ENCODE measurements at places on chromosomes 4 and X. TPM values are rescaled to one million over a fixed set of nuclear protein-coding genes. Genes with fewer than 3 reads are reported as not detected.

The ARHGAP36 gene
- not detected for total RNA-seq

GRCh38 chrX:147072747-147073146, 258.2 kb upstream of the CXorf51A start:
- no peak for DNase-seq
- H3K36me3 ChIP-seq: no peaks in the 10 kb centered on the region

The HPSE gene
- 30.4 TPM for total RNA-seq

The FAM47E gene
- total RNA-seq: not detected

GRCh38 chr4:149886786-149887490, 71.3 kb upstream of the IQCM start:
- H3K36me3 ChIP-seq: no peaks in the 10 kb centered on the region
- no peaks in the 10 kb centered on the region for H3K4me1 ChIP-seq
- no peak for DNase-seq
- H3K27me3 ChIP-seq: no peaks in the 10 kb centered on the region

- no peaks in the 10 kb centered on the region for H3K4me1 ChIP-seq
- no peaks in the 10 kb centered on the region for H3K36me3 ChIP-seq
- H3K27ac ChIP-seq: no peak overlapping the region
- H3K27me3 ChIP-seq: no peaks in the 10 kb centered on the region
- H3K4me3 ChIP-seq: no peak overlapping the region
Measured at GRCh38 chr4:7213807-7214206, 21.5 kb downstream of the SORCS2 start.

The TSPAN6 gene
- total RNA-seq: not detected

DNA sequence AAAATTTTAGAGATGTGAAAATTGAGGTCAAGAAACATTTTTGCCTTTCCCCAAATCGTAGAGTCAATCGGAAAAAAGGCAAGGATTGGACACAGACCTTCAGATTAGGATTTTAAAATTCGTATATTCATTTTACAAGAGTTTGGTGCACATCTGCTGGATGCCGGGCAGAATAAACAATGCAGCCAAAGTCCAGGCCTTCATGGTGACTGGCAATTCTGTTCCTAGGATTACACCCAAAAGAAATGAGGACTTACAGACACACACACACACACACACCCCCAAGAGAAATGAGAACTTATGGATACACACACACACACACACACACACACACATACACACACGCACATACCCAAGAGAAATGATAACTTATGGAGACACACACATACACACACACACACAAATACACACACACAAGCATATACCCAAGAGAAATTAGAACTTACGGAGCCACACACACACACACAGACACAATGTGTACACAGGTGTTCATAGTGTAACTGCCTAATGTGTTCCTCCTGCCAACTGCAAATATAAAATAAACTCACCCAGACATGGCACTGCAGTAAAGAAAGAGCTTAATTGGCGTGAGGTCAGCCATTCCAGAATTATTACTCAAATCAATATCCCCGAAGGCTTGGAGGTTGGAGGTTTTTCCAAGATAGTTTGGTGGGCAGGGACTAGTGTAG, 165.7 kb upstream of the STS start:
- DNase-seq: no peak
- H3K4me1 ChIP-seq: no peaks in the 10 kb centered on the region
- no peak overlapping the region for H3K27ac ChIP-seq
- H3K27me3 ChIP-seq: no peaks in the 10 kb centered on the region
- H3K36me3 ChIP-seq: no peaks in the 10 kb centered on the region
- H3K4me3 ChIP-seq: no peak overlapping the region

The APLN gene
- 0.15 TPM for total RNA-seq

DNA sequence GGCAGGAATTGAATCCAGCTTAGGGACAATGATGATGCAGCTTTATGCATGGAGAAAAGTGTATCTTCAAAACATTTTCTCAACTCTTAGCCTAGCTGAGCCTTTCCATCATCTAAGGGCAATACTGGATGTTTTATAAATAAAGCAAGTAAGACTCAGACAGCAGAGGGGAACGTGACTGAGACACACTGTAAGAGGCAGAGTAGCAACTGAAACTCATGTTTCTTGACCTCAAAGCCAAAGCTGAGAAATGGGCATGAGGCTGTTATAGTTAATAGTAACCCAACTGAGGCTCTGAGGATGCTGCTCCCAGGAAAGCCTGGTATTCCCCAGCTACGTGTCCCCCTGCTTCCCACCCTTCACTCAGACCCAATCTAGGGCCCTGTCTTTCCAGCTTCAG, 44.6 kb downstream of the ARHGEF9 start:
- H3K27me3 ChIP-seq: no peaks in the 10 kb centered on the region
- H3K36me3 ChIP-seq: peaks cover 27% of the 10 kb centered on the region
- no peak overlapping the region for H3K27ac ChIP-seq
- H3K4me3 ChIP-seq: no peak overlapping the region
- DNase-seq: no peak
- H3K4me1 ChIP-seq: peaks cover 73% of the 10 kb centered on the region

GRCh38 chr4:104615496-104615895, 120.8 kb upstream of the CXXC4 start:
- no peak overlapping the region for H3K4me3 ChIP-seq
- H3K36me3 ChIP-seq: no peaks in the 10 kb centered on the region
- no peaks in the 10 kb centered on the region for H3K27me3 ChIP-seq
- no peaks in the 10 kb centered on the region for H3K4me1 ChIP-seq
- H3K27ac ChIP-seq: no peak overlapping the region

The MCF2 gene
- 0.40 TPM for total RNA-seq

The FTSJ1 gene
- total RNA-seq: 57.6 TPM

DNA sequence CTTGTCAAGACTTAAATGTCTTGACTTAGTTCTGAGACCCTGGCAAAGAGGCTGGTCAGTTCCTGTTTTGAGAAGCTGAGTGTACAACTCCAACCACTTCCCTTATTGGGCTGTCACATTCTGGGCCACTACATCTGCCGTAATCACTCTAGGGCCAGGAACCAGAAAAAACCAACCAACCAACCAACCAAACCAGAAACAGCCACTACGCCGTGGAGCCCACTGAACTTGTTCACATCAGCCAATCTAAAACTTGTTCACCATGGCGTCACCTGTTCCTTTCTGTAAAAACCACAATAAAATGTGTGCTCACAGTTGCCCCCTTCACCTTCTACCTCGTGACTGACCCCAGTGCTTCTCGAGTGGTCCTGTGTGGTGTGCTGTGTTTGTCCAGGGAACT, 107.3 kb downstream of the JADE1 start:
- H3K4me1 ChIP-seq: peaks cover 36% of the 10 kb centered on the region
- H3K27me3 ChIP-seq: no peaks in the 10 kb centered on the region
- no peak overlapping the region for H3K27ac ChIP-seq
- no peak for DNase-seq
- H3K36me3 ChIP-seq: peaks cover 40% of the 10 kb centered on the region
- H3K4me3 ChIP-seq: no peak overlapping the region

DNA sequence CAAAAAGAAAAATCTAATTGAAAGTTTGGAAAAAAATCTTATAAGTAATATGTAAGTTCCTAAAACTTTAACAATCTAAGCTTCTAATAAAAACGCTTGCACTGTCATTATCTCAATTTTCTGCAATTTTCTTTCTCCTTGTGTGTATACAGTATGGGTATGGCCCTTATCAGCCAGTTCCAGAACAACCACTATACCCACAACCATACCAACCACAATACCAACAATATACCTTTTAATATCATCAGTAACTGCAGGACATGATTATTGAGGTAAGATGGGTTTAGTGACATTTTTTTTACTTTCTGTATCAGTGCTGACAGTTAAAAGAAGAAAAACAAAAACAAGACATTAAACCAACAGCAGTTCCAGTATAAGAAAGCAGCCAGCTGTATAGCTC, 4.9 kb downstream of the STATH start:
- H3K36me3 ChIP-seq: no peaks in the 10 kb centered on the region
- H3K4me3 ChIP-seq: no peak overlapping the region
- peaks cover 4% of the 10 kb centered on the region for H3K4me1 ChIP-seq
- H3K27me3 ChIP-seq: no peaks in the 10 kb centered on the region

DNA sequence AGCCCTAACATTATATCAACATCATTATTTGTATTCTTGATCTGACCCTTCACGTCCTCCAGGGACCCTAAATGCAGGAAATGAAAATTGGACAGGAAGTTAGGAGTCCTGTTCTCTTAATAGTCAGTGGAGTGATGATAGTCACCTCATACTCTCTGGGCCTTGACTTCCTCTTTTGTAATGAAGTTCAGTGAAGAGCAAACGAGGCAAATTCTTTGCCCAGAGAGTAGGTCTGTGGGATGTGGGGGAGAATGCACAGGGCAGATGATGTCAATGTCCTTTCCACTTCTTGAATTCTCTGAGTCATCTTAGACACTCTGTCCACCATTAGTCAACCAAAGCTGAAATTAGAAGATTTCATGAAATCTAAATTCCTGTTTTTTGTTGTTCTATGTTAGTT, 17.1 kb upstream of the GPRIN3 start:
- H3K27ac ChIP-seq: peak overlapping the region; percentile 0
- H3K4me1 ChIP-seq: peaks cover 20% of the 10 kb centered on the region
- DNase-seq: no peak
- H3K36me3 ChIP-seq: peaks cover 4% of the 10 kb centered on the region

The METTL14 gene
- 46.2 TPM for total RNA-seq

The SRPK3 gene
- not detected for total RNA-seq

DNA sequence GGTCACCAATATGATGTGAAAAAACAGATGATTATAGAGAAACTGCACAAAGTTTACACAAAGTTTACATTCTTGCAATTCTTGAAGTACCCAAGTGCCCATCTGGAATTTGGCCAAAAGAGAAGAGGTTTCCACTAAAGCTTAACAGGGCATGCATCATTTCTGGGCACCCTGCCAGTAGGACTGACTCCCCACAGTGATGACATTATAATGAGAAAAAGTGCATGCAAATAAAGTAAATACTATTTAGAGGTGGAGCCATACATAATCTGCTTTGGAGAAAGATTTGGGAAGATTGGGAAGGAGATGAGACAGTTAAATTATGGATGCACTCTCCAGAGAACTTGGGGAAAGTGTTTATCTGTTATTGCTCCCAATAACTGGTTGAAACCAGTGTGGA, 93.7 kb upstream of the TRPC3 start:
- H3K27ac ChIP-seq: no peak overlapping the region
- H3K27me3 ChIP-seq: peaks cover 6% of the 10 kb centered on the region
- H3K36me3 ChIP-seq: no peaks in the 10 kb centered on the region
- H3K4me1 ChIP-seq: no peaks in the 10 kb centered on the region

The IL1RAPL1 gene
- not detected for total RNA-seq

The HTRA3 gene
- not detected for total RNA-seq

DNA sequence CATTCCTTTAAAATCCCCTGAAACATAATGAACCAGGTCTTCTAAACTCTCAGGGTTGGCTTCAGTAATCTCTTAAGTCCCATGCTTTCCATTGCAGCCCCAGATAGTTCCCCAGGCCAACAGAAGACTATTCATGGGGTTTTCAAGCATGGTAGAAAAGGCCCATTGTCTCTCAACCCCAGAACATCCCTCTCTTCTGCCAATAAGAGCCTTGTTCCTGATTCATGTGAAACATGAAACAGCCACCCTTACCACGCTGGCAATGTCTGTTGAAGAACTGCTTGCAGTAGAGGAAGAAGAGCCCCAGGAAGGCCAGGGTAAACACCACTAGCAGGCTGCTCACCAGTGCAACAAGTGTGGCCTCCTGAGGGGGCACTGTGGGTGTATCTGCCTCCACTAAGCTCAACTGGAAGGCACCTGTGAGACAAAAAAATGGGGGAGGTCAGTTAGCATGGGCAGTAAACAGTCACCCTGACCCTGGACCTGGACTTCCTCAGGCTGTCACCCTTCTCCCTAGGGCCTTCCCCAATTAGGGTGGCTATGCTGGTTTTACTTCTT, 36.4 kb downstream of the EDA2R start:
- H3K36me3 ChIP-seq: peaks cover 4% of the 10 kb centered on the region
- DNase-seq: no peak
- no peak overlapping the region for H3K4me3 ChIP-seq
- no peaks in the 10 kb centered on the region for H3K27me3 ChIP-seq
- H3K4me1 ChIP-seq: peaks cover under 1% of the 10 kb centered on the region

GRCh38 chr4:31045151-31045550, 325.0 kb downstream of the PCDH7 start:
- no peak for DNase-seq
- no peaks in the 10 kb centered on the region for H3K36me3 ChIP-seq
- no peak overlapping the region for H3K27ac ChIP-seq
- H3K27me3 ChIP-seq: no peaks in the 10 kb centered on the region

The GC gene
- total RNA-seq: not detected

- no peaks in the 10 kb centered on the region for H3K36me3 ChIP-seq
- peak; percentile 36 for DNase-seq
- peaks cover 49% of the 10 kb centered on the region for H3K27me3 ChIP-seq
- H3K4me1 ChIP-seq: peaks cover 16% of the 10 kb centered on the region
- H3K4me3 ChIP-seq: peak overlapping the region; percentile 73
Measured at GRCh38 chrX:46912603-46913491, 626 bp downstream of the JADE3 start.

GRCh38 chrX:119374736-119375135, 24.4 kb upstream of the SLC25A43 start:
- no peak overlapping the region for H3K4me3 ChIP-seq
- H3K27ac ChIP-seq: no peak overlapping the region
- H3K4me1 ChIP-seq: no peaks in the 10 kb centered on the region
- H3K36me3 ChIP-seq: no peaks in the 10 kb centered on the region
- H3K27me3 ChIP-seq: no peaks in the 10 kb centered on the region

DNA sequence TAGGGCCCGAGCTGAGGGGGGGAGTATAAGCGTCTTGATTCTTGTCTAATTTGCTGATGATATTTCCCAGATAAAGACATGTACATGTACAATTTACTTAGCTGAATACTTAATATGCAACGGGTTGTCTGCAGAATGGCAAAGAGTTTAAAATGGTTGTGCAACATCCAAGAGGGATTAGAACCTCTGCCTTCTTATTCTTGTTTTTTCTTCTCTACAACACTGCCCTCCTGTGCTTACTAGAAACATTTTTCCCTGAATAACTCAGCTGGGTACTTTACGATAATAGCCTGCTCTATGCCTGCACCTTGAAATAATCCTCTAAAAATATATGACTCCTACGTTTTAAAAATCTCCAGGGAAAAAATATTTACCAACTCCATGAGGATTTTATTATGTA, 41.8 kb downstream of the INTS12 start:
- no peak for DNase-seq
- H3K27me3 ChIP-seq: peaks cover 9% of the 10 kb centered on the region
- H3K4me1 ChIP-seq: no peaks in the 10 kb centered on the region
- H3K4me3 ChIP-seq: no peak overlapping the region

- no peak for DNase-seq
- no peaks in the 10 kb centered on the region for H3K4me1 ChIP-seq
- H3K4me3 ChIP-seq: no peak overlapping the region
- H3K36me3 ChIP-seq: no peaks in the 10 kb centered on the region
Measured at GRCh38 chrX:78712336-78712735, 35.2 kb upstream of the LPAR4 start.

- H3K27me3 ChIP-seq: no peaks in the 10 kb centered on the region
- H3K4me3 ChIP-seq: no peak overlapping the region
- no peaks in the 10 kb centered on the region for H3K4me1 ChIP-seq
Measured at GRCh38 chr4:186666750-186667149, 56.9 kb downstream of the FAT1 start.

The XG gene
- total RNA-seq: not detected

- H3K27ac ChIP-seq: no peak overlapping the region
- H3K4me3 ChIP-seq: no peak overlapping the region
- no peak for DNase-seq
- H3K36me3 ChIP-seq: no peaks in the 10 kb centered on the region
- H3K4me1 ChIP-seq: no peaks in the 10 kb centered on the region
- no peaks in the 10 kb centered on the region for H3K27me3 ChIP-seq
Measured at GRCh38 chrX:33178218-33178617, 33.1 kb downstream of the DMD start.

The GUCY1B1 gene
- 0.10 TPM for total RNA-seq

All from activated CD4-positive, alpha-beta memory T cell treated with anti-CD3 and anti-CD28 coated beads, Interleukin-2, amount 10 ng/mL, durations not matched to agents 7 days and 5 days (primary cell).